ENCODE measurements at places on chromosomes 5 and 9. TPM values are rescaled to one million over a fixed set of nuclear protein-coding genes. Genes with fewer than 3 reads are reported as not detected.

CER1 gene
- polyA plus RNA-seq: not detected

GRCh38 chr5:148471379-148471778 is 87.6 kb downstream of the FBXO38 start:
- no peak for DNase-seq

DNA sequence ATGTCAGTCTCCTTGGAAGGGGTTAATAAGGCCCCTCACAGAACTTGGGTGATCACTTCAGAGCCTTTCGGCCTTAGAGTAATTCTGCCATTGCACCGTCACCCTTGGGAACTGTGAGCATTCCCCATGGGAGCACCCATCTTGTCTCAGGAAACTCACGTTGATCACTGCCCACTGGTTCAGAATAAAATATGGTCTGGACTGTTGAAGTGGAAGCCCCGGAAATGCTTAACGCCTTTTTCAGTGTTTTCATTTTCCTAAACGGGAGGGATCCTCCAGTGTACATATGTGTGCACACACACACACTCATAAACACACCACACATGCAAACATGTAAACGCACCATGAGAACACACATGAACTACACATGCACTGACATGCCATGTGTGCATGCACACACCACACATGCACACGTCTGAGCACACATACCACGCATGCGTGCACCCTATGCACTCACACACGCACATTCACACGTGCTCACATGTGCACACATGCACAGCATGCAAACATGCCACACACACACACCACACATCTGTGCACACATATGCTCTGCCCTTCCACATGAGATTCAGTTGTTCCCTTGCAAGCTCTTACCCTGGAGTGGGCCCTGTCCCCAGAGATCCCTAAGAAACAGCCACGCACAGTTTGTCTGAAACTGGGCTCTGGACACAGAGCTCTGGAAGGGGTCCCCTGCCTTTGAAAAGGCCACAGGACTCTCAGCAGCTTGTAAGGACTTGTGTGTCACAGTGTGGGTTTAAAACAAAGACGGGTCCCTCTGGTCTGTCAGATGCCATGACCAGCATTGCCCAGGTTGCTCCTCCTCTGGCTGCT is 17.0 kb downstream of the MRPL36 start:
- DNase-seq: no peak

MSMP gene
- not detected for polyA plus RNA-seq

KCNIP1 gene
- not detected for polyA plus RNA-seq

EQTN gene
- polyA plus RNA-seq: 0.15 TPM

- DNase-seq: peak; percentile 39
Observed at GRCh38 chr5:154723740-154724505, 31.3 kb upstream of the LARP1 start.

DNA sequence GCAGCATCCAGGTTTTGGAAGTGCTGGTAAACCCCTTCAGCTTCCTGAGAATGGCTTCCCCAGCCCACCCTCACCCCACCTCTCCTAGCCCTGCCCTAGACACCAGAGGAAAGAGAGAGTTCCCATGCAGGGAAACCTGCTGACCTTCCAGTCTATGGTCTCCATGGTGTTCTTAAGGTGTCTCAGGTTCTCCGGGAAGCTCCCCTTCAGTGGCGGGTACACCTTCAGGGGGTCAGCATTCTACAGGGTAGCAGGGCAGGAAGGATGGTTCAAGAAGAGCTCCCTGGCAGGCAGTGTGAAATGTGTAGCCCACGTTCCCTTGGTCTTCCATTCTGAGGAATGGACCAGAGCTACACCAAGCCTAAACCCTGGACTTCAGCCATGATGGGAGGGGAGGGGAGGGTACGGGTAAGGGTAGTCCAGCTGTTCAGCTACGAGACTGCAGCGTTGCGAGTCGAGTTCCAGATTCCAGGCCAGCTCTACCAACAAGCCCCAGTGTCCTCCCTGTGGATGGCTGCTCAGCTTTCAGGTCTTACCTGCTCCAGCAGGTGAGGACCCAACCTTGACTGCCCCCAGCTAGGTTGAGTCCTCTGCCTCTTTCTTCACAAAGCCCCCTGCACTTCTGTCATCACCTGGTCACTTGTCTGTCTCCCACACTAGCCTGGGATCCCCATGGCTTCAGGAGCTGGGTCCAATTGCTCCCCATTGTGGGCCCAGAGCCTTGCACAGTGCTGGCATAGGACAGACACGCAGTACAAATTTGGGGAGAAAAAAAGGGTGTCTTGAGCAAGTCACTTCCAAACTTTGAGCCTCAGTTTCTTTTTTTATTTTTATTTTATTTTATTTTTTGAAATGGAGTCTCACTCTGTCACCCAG is 7.5 kb downstream of the CD74 start:
- DNase-seq: no peak

DNA sequence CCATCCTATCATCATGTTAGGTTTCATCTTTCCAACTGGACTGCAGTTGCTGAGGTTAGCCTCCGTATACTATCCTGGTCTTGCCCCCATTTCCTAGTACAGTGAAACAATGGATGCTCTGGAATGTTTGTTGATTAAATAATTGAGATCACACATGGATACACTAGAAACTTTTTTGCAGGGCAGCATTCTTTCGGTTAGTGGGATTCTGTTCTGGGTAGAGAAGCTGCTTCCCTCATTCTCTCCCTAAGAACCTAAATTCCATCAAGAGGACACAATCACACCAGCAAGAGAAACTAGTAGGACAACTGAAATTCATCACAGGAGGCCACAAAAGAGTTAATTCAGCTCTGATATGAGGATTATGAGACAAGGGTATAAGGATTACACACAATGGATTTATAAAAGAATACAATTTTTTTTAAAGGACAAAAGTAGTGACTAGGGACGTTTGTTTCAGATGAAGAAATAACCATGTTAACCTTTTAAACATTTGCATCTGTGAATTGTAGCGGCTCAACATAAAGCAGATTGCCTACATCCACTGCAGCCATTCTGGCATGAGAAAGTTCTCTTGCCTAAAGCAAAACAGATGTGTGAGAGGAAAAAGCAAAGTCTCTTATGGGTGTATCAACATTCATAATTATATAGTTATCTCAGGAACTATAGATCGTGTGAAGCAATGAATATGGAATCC is 162.7 kb upstream of the LHFPL2 start:
- no peak for DNase-seq

GRCh38 chr9:91379426-91379825 is 17.7 kb upstream of the AUH start:
- no peak for DNase-seq

- DNase-seq: no peak
Observed at GRCh38 chr9:77819657-77820056, 171.5 kb upstream of the GNA14 start.

GRCh38 chr5:90866915-90867731 is 308.5 kb downstream of the ADGRV1 start:
- no peak for DNase-seq

- DNase-seq: no peak
Observed at GRCh38 chr5:167793700-167794099, 497.7 kb upstream of the WWC1 start.

- no peak for DNase-seq
Observed at GRCh38 chr5:87997662-87998061, 271.0 kb downstream of the TMEM161B start.

DNA sequence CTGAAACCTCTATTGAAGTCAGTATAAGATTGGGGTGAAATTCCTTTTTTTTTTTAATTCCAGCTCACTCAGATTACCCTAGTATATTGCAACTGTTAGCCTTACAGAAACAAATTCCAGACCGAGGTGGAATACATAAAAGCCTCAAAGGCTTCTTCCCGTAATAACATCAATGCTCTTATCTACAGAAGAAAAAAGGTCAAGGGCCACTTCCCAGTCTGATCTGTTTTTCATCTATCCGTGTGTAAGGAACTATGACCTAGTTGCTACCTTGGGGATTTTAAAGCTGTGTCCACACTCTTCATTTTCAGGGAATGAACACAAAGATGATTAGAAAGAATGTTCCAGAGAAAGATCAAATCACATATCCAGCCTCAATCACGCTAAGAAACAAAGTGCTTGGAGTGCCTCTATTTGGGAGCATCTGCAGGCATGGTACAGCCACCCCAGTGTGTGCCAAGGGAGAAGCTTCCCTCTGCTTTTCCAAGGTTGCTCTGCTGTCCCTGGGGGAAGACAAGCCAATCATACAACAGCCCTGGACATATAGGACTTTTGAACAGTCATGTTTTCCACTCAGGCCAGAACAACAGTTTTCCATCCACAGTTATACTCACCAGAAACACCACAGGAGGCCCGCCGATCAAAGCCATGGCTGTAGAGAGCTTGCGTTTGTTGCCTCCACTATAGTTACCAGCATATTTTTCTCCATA is 23.5 kb downstream of the NIPSNAP3B start:
- DNase-seq: no peak

All from K562 (cell line).